ENCODE measurements at places on chromosomes 3 and 15. TPM values are rescaled to one million over a fixed set of nuclear protein-coding genes. Genes with fewer than 3 reads are reported as not detected.

CELF6 gene
- total RNA-seq: 0.21 TPM

CRBN gene
- 47.8 TPM for total RNA-seq

ISG20 gene
- total RNA-seq: 6.6 TPM

RETNLB gene
- total RNA-seq: not detected

GOLGA8G gene
- not detected for total RNA-seq

AHSG gene
- total RNA-seq: not detected

IQCF6 gene
- not detected for total RNA-seq

SERINC4 gene
- not detected for total RNA-seq

STAB1 gene
- total RNA-seq: 866 TPM

SPPL2A gene
- total RNA-seq: 62.2 TPM

COL6A5 gene
- not detected for total RNA-seq

PPIB gene
- 589 TPM for total RNA-seq

CIDEC gene
- total RNA-seq: not detected

CHRM5 gene
- not detected for total RNA-seq

ROBO2 gene
- total RNA-seq: 2.5 TPM

PTX3 gene
- 0.13 TPM for total RNA-seq

SOX14 gene
- total RNA-seq: 19.7 TPM

Measured in endothelial cell (in vitro differentiated cells).